Motor neuron (in vitro differentiated cells): ENCODE measurements at places on chromosomes 12 and 14.

DNA sequence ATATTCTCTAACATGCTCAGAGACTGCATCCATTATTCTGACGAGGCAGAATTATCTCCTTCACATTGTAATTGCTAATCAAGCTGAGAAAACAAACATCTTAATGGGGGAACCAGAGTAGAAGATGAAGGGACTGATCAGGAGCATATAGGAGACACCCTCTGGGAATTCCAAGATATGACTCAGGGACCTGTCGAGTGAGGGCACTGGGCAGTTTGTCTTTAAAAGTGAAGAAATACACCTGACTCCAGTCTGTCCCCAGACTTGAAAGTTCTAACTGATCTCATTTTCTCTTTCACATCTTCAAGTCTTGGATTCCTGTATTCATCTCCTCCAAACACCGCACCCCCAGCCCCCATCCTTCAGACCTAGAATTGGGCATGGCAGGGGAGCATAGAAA, 226.9 kb upstream of the PLXNC1 start:
- ATAC-seq: no peak

DNA sequence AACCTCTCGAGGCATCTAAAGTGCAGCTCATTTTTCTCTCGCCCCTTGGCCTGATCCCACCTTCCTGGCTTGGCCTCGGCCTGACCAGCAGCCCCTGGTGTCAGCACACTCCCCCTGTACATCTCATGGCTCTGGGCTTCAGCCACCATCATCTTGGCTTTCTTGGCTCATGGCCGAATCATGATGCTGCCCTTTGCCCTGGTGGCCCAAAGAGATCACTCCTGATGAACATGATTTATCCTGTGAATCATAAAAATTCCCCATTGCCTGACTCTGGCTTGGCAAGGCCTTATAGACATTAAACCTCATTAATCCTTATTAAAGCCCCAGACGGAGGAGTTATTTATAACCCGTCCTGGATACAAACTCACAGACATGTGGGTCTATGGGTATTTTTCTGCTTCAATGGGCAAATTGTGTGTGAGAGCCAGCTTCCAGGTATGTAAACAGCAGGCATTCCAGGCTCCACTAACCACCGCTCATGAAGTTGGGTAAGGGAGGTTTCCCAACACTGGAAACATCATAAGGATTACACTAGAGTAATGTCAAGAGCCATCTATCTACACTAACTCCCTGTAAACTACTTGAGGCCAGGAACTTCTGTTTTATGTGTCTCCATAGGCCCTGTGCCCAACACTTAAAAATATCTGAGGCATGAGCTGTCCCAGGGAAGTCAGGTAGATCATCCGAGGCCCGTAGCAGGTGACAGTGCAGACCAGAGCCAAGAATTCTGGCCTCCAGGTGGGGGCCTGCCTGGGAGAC, 171.2 kb downstream of the TTC8 start:
- ATAC-seq: no peak

GRCh38 chr12:6425590-6426531, 18.9 kb upstream of the CD27 start:
- peak; percentile 21 for ATAC-seq

GRCh38 chr14:22384167-22384549, 204.9 kb downstream of the DAD1 start:
- ATAC-seq: no peak

DNA sequence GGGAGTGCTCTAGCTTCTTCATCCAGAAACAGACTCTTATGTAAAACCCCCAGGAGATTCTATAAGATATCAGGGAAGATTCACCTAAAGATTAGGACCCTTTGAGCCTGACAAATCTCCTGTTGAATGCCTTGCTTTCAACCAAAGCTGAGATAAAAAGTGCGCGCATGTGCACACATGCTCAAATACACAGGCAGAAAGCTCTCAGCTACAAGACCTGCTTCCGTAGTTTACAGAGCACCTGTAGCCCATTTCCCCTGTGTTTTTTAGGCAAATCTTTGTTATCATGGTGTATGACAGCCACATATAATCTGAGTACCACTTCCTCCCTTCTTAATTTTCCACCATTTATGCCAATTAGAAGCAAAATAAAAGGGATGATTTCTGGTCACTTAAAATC, 866.9 kb downstream of the NRXN3 start:
- no peak for ATAC-seq

GRCh38 chr14:61188978-61189808, 91.9 kb downstream of the TMEM30B start:
- no peak for ATAC-seq

DNA sequence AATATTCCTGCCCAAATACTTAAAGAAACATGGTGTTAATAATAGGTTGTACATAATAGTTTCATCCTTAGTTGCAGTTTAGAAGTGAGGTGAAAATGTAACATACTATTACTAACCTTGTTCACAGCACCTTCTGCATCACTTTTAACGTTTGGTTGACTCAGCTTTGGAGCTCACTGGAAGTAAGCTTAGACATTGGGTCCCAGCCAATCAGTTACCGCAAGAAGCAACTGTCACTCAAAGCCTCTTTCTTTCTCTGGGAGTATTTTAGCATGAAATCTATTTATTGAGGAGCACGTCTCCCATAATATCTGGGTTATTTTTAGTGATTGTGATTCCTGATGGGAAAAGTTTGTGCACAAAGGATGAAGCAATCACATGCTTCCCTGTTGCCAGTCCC, 472.6 kb downstream of the SNAPC1 start:
- no peak for ATAC-seq

DNA sequence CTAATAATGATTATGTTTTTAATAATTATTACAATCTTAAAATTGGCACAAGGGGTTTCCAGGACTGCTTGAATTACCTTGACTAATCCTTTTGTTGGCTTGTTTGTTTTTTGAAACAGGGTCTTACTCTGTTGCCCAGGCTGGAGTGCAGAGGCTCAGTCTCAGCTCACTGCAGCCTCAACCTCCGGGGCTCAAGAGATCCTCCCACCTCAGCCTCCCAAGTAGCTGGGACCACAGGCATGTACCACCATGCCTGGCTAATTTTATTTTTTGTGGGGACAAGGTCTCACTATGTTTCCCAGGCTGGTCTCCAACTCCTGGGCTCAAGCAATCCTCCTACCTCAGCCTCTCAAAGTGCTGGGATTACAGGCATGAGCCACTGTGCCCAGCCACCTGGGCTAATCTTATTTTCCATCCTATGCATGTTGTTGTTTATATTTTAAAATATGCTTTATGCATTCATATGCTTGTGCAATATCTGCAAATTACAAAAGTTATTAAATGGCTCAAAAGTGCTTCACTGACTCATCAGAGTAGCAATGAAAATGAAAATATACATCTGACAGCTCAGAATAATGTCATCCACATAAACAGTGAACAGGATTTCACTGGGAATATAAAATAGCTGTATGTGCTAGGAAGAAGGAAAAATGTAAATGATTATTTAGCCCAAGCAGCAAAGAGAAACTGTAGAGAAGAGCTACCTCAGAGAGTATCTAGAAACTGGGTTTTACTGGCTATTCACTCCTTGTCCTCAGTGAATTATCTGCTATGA, 24.8 kb upstream of the PLEKHG6 start:
- peak; percentile 34 for ATAC-seq

- ATAC-seq: peak; percentile 39
Observed at GRCh38 chr12:49259452-49259851, 5.4 kb upstream of the TUBA1C start.

- ATAC-seq: peak; percentile 94
Observed at GRCh38 chr14:64549791-64550620, at the start of gene PPP1R36. PPP1R36 (plus strand) TSS chr14:64549961; CDS start chr14:64549998, 37 bp downstream.

- ATAC-seq: no peak
Observed at GRCh38 chr12:111998015-111998414, 14.9 kb downstream of the TMEM116 start.

DNA sequence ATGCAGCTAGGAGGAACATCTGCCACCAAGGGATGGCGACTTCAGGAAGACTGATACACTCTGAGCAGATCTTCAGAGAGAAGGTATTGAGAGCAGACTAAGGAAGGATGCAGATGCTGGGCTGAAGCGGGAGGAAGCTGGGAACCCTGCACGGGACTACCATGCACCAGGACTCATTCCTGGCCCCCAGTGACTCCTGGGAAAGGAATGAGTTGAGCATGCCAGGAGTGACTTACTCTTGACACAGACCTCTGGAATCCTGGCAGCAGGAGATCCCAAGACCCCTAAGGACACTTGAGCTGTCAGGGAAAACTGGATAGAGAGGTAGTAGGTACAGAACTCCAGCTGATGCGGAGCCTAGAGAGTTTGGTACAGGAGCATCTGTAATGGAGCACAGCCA, 336.1 kb downstream of the RPS29 start:
- no peak for ATAC-seq

- ATAC-seq: no peak
Observed at GRCh38 chr14:76908834-76909233, 82.6 kb downstream of the LRRC74A start.

DNA sequence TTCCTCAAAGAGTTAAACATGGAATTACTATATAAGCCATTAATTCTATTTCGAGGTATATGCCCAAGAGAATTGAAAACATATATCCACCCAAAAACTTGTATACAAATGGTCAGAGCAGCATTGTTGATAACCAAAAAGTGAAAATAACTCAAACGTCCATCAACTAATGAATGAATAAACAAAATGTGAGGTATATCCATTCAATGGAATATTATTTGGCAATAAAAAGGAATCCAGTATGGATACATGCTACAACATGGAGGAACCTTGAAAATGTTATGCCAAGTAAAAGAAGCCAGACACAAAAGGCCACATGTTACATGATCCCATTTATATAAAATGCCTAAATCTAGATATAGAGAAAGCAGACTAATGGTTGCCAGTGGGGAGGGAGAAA, 36.0 kb downstream of the SLC25A47 start:
- no peak for ATAC-seq

DNA sequence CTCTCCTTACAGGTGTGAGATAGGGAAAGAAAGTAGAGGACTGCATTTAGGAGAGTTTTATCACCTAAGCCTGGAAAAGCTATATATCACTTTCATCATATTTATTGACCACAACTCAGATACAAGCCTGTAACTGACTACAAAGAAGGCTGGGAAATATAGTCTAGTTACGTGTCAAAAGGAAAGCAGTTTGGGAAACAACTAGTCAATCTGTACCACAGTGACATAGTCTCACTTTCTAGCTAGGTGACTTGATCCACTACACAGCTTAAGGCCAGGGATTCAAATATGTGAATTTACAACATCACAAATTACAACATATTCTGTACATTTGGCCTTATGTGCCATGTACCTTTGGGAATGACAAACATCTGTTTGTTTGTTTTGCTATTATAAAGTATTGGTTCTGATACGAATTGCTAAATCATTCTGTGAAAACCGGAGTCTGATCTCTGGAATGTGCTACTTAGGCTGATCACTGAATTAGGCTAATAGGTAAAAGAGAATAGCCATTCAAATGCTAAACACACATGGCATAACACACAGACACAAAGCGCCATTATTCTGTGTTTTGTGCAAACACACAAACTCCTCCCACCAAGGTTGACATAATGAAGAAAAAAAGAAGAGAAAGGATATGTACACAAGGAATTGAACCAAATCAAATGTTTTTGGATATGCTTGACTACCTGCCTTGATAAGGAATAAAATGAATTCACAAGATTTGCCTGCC, 279.8 kb downstream of the DUSP6 start:
- ATAC-seq: no peak

GRCh38 chr12:29783773-29784666, at the start of gene TMTC1:
TMTC1 (minus strand) TSS chr12:29783942; CDS start chr12:29783751, 191 bp downstream.
- ATAC-seq: peak; percentile 82

DNA sequence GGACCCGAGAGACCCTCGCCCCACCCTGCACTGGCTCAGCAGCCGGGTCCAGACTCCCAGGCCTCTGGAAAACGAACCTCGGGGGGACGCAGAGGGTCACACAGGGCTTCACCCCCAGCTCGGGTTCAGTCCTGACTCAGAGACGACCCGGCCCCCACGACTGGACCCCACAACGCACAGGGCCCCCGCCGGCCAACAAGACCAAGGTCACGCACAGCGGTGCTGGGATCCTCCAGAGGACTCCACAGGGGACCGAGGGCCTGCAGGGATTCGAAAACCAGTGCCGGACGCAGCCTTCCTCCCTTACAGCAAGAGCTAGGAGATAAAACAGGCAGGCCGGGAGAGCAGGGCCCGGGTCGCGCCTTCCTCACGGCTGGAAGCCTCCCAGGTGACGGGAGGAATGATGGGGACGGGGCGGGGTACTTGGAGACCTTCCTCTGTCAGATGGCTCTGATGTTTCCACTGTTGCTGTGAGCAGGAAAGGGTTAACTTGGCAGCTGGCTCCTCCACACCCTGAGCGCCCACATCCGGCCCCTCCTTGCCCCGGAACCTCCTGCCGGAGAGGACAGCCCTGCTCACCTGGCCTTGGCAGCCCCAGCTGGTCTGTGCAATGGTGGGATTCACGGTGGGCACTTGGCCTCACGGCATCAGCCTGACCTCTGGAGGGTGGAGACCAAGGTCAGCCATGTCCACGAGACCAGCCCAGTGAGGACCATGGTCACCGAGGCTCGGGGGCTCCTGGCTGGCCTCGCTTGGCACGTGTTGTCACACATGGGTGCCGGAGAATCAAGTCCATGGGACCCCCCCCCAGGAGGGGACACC, 46.2 kb downstream of the GALNT9 start:
- no peak for ATAC-seq

- no peak for ATAC-seq
Observed at GRCh38 chr12:120457133-120457532, 10.9 kb downstream of the GATC start.

- ATAC-seq: no peak
Observed at GRCh38 chr12:50375802-50376201, 20.6 kb downstream of the FAM186A start.

GRCh38 chr12:20455001-20455706, 86.8 kb downstream of the PDE3A start:
- ATAC-seq: no peak

- no peak for ATAC-seq
Observed at GRCh38 chr14:67627519-67627918, 7.8 kb downstream of the ARG2 start.

DNA sequence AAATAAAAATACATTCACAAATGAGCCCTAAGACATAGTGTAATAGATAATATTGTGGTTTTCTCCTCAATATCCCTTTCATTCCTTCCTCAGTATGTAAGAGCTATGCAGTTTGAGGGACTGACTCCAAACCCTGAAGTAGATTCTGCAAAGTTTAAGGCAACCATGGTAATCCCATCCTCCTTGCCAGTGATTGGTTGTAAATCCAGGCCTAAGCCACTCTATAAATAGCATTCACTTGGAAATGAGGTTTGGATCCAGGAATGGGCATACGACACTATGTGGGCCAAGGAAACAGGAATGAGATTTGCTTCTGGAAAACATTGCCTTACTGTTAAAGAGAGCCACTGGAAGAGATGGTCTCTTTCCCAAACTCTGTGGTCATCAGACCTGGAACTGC, 468.7 kb upstream of the SOX5 start:
- no peak for ATAC-seq

GRCh38 chr14:61925043-61925442, 162.8 kb downstream of the SNAPC1 start:
- ATAC-seq: peak; percentile 22
